ENCODE measurements at places on chromosomes 7 and 10. TPM values are rescaled to one million over a fixed set of nuclear protein-coding genes. Genes with fewer than 3 reads are reported as not detected.

Gene ELFN1
- 0.09 TPM for total RNA-seq

Gene FXYD4
- not detected for total RNA-seq

Gene LRRC4
- 16.1 TPM for total RNA-seq

Gene NKX1-2
- not detected for total RNA-seq

Gene CYP2C9
- not detected for total RNA-seq

Gene TDRD1
- total RNA-seq: not detected

Gene PILRA
- 2.0 TPM for total RNA-seq

Data from A673 (cell line).